ENCODE measurements at places on chromosomes 16 and 17.

DNA sequence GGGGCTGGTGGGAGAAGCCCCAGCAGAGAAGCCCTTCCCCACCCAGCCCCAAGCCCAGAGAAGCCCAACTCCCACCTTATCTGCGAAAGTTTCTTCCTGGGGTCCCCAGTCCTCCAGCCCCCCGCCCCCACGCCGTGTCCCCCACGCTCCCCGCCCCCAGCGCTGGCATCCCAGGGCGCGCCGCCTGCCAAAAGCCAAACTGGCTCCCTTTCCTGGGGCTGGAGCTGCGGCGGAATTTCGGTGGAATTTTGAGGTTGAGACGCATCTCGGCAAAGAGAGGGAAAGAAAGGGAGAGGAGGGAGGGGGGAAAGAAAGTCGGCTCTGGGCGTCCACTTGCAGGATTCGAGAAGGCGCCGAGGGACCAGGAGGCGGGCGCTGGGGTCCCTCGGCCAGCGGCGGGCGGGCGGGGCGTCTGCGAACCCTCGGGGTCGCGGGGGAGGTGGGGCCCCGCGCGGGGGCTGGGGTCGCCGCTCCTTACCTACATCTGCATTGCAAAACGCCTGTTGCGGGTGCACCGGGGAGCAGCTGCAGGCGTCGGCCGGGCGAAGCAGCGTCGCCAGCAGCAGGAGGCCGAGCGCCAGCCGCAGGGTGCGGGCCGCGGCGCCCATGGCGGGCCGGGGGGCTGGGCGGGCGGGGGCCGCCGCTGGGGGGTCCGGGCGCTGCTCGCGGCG, 571 bp downstream of the TIMP2 start:
- no peak for DNase-seq

GRCh38 chr16:22973522-22973921, 159.6 kb downstream of the HS3ST2 start:
- DNase-seq, result no peak

- DNase-seq, result no peak
Observed at GRCh38 chr17:1839516-1839915, 9.7 kb downstream of the RPA1 start.

GRCh38 chr16:4019371-4019791, 96.9 kb downstream of the ADCY9 start:
- peak; percentile 40 for DNase-seq

- DNase-seq, result no peak
Observed at GRCh38 chr17:60819447-60820130, 141.9 kb downstream of the BCAS3 start.

DNA sequence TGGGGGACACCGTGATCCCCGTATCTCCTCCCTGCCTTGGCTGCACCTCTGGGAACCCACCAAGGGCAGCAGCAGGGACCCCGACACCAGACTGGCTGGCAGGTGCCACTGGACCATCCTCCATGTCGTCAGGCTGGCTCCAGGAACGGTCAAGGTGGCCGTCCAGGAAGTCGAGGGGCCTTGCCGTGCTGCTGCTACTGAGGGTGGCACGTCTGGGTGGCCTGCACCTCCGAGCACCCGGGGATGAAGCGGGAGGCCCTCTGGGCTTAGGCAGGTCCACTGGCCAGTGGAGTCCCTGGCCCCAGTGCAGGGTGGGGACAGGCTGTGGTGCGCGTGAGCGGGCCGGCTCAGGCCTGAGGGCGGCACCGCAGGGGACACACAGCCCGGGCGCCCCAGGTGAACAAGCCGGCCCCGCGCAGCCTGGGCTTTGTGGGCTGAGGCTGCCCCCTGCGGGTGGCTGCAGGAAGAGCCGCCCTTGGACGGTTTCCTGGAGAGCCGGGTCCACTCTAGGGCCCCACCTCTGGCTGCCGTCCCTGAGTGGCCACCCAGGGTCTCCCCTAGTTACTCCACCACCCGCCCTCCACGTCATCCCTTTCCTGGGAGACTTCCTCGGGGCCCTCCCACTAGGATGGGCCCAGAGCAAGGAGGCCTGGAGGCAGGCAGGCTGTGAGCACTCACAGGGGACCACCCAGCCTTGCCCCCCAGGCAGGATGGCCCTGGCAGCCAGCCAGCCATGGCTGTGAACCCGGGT, 42.8 kb upstream of the ZC3H18 start:
- peak; percentile 95 for DNase-seq

GRCh38 chr16:11727796-11728543, 14.7 kb downstream of the TXNDC11 start:
- no peak for DNase-seq

- no peak for DNase-seq
Observed at GRCh38 chr17:77332034-77332971, 191.5 kb downstream of the SEC14L1 start.

Measured in GM19239 (cell line).